Activated CD8-positive, alpha-beta memory T cell treated with anti-CD3 and anti-CD28 coated beads, Interleukin-2, amount 50 U/mL, for 48 hours (primary cell): ENCODE measurements at places on chromosomes 7 and 10.

GRCh38 chr7:116395141-116395791, 104.3 kb upstream of the CAV2 start:
- DNase-seq = no peak

GRCh38 chr10:120415709-120416330, 41.2 kb upstream of the PLPP4 start:
- DNase-seq = no peak

GRCh38 chr7:51645702-51646298, 329.2 kb upstream of the COBL start:
- no peak for DNase-seq

DNA sequence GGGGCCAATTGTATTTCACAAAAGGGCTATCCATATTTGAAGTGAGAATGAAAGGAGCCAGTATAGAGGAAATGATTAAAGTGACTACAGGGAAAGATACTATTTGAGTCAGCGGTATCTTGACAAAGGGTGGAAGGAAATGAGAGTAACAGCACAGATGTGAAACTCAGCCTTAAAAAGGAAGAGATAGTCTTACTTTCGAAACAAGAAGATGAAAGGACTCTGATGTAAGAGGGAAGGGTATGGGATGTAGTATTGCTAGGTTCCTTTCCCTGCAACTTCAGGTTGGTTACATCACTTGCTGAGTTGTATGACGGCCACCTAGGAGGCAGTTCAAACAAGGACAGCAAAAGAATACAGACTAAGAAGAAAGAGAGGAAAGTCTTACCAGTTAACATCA, 13.7 kb downstream of the CISD1 start:
- DNase-seq = no peak

GRCh38 chr10:49679480-49679893, at the start of gene C10orf53:
Gene C10orf53 (plus strand): TSS chr10:49679651. CDS start chr10:49679698, 47 bp downstream.
- peak; percentile 62 for DNase-seq

- no peak for DNase-seq
Measured at GRCh38 chr10:113540845-113541548, 11.9 kb upstream of the HABP2 start.

DNA sequence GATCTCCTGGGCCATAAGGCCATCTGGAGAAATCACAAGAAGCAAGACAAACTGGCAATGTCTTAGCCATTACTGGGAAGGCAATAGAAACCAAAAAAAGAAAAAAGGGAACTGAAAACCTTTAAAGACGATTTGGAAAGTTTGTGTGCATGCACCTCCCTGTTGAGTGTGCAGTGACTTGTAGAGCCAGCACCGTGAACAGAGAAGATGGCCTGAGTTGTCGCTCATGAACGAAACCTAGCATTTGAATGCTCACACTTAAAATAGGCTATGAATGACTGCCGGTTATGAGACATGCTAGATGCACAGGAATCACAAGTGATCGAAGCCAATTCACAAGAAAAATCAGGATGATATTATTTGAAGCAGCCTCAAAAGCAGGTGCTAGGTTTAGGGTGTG, 151.3 kb upstream of the ADO start:
- DNase-seq = no peak

DNA sequence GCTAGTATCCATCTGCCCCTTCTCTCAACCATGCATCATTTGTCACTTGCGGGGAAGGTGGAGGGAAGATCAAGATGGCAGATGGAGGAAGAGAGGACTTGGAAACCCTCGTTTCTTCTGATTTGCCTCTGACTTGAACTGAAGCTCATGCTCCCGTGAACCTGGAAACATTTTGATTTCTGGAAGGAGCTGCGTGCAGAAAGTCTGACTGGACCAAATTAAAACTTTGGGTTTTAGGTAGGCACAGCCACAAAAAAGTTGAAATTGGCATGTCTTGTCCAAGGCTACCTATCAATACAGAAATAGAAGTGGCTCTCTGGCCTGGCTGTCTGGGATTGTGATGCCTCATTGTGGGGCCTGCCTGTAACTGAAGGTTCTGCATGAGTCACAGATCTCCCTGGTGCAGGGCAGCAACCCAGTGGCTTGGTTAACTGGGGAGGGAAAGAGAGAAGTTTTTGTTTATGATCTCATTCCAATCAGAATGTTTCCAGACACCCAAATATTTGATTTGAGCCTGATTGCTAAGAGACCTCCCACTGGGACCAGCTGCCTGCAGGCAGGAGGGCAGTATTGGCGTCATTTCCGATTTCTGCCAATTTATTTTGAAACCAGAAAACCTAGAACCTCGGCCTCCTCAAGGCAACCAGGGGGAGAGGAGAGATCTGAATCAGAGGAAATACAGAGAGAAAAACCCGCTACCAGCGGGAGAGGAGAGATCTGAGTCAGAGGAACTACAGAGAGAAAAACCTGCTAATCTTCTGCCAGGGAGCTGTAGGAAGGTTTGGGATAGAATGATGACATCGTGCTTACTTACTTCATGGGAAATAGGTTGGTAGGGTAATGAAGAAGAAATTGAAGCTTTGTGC, 363.6 kb downstream of the ANKRD30A start:
- no peak for DNase-seq

DNA sequence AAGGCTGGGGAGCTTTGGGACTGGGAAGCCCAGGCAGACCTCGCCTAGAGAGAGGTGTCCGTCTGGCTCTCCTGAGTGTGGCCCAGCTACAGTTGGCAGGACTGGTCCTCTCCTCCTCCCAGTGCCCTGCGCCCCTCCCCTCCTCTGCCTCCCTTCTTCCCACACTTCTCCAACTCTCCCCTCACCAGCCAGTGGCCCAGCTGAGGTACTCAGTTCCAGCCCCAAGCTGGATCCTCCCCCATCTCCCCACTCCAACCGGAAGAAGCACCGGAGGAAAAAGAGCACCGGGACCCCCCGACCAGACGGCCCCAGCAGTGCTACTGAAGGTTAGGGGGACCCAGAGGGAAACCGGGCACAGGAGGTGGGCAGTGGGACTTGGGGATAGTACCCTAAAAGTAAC, 27.7 kb downstream of the GBX1 start:
- no peak for DNase-seq

- peak; percentile 100 for DNase-seq
Measured at GRCh38 chr7:74254129-74254857, at the start of gene RFC2. Gene RFC2 (minus strand): TSS chr7:74254399. CDS start chr7:74254383, 16 bp downstream.

GRCh38 chr10:70348228-70348850, 34.1 kb downstream of the LRRC20 start:
- DNase-seq = no peak

DNA sequence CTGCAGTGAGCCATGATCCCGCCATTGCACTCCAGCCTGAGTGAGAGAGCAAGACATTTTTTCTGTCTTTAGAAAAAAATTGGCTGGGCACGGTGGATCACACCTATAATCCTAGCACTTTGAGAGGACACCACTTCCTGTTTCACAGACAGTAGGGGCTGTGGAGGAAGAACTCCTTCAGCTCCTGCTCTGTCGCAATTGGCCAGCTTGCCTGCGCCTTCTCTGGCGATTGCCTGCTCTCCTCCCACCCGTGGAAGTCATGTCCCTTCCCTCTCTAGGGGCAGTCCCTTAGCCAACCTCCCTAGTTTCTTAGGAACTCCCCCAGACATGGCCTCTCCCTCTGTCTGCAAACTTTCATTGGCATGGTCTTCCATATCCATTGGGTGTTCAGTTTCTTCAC, 8.7 kb downstream of the PDSS1 start:
- no peak for DNase-seq

DNA sequence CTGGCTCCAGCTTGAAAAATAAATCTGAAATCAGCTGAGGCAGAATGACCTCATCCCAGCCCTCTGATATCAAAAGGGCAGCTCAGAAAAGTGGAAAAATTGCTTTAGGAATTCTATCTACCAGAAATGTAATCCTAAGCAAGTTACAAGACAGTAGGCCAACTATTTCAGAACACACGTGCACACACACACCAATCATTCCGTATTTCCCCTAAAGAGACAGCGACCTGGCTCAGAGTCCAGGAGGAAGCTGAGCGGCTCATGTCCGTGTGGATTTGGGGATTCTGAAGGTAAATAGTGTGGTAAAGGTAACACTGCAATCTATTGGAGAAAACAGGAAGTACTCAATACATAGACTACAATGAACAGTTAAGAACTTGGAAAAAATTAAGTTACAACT, 288.2 kb downstream of the CALN1 start:
- DNase-seq = no peak

- no peak for DNase-seq
Measured at GRCh38 chr7:132082394-132082793, 493.9 kb downstream of the PLXNA4 start.

GRCh38 chr10:101291331-101292193, 62.3 kb upstream of the LBX1 start:
- DNase-seq = peak; percentile 84

- DNase-seq = no peak
Measured at GRCh38 chr7:3821488-3821887, 520.4 kb downstream of the SDK1 start.

- no peak for DNase-seq
Measured at GRCh38 chr7:79823246-79823951, 311.2 kb upstream of the GNAI1 start.

GRCh38 chr7:47799524-47799923, 148.7 kb downstream of the PKD1L1 start:
- no peak for DNase-seq

- no peak for DNase-seq
Measured at GRCh38 chr7:50214126-50214670, 90.3 kb upstream of the IKZF1 start.

GRCh38 chr10:47038881-47039561, 127.8 kb downstream of the PTPN20 start:
- DNase-seq = no peak

DNA sequence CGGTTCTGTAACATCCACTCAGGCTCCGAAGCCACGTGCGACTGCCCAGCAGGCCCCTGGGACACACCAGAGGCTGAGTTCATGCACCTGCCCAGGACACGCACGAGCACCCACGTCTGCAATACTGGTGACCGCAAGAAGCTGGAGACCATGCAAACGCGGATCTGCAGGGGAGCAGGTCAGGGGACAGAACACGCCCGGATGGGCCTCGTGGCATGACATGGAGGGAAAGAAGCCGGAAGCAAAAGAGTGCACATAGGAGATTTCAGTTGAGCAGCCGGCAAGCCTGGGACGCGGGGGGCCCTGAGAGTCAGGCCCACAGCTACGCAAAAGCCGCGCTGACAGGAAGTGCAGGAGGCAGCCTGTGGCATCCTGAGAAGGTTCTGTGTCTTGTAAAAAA, 73.7 kb downstream of the FOXL3 start:
- no peak for DNase-seq

GRCh38 chr10:61634746-61635145, 28.0 kb upstream of the CABCOCO1 start:
- no peak for DNase-seq

DNA sequence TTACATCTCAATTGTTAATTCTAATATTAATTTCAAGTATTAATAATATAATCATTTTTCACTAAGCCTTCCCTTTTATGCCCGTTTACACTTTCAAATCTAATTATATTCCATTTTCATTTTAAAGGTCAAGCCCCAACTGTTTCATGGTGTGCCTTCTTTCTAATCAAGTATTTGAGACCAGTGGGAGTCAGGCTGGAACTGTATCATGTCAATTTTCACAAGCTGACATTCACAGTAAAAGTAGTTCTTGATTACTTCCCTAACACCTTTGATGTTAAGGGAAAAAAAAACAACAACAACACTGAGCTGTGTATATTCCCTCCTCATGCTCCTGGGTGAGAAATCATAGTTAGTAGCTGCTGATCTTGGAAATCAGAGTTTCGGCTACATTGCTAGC, 38.1 kb downstream of the SFTPD start:
- DNase-seq = no peak

GRCh38 chr7:106620676-106621075, 40.3 kb downstream of the CCDC71L start:
- no peak for DNase-seq

GRCh38 chr7:103859709-103860108, 129.7 kb downstream of the RELN start:
- no peak for DNase-seq

DNA sequence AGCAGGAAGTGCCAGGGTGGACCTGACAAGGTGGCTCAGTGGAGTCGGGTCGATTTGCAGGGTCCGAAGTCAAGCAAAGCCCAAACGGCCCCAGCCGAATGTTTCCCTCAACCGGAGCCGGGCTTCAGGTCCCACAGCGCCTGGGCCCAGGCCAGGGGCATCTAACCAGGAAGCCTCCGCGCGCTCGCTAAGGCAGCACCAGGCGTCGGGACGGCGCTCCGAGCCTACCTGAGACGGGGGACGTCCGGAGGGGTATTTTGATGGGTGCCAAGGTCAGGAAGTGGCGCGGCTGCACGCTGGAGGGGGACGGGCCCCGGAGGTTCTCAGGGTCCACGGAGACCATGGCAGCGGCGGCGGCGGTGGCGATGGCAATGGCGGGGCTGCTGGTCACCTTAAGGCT, 51.5 kb downstream of the TCERG1L start:
- no peak for DNase-seq

DNA sequence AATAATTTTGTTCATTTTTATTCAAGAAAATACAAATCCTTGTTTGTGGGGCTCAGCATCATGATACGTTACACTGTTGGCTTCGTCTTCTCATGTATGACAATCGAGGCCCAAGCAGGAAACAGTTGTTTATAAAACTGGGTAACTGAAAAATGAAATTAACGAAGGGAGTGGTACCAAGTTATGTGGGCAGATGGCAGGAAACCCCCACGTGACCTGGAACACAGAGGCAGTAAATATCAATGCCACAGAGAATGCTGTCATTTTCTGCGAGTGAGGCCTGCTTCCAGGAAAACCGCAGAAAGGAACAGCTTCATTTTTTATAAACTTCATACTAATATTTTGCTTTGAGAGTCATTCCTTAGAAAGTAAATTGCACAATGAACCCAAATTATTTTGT, 201.0 kb upstream of the ADARB2 start:
- no peak for DNase-seq

DNA sequence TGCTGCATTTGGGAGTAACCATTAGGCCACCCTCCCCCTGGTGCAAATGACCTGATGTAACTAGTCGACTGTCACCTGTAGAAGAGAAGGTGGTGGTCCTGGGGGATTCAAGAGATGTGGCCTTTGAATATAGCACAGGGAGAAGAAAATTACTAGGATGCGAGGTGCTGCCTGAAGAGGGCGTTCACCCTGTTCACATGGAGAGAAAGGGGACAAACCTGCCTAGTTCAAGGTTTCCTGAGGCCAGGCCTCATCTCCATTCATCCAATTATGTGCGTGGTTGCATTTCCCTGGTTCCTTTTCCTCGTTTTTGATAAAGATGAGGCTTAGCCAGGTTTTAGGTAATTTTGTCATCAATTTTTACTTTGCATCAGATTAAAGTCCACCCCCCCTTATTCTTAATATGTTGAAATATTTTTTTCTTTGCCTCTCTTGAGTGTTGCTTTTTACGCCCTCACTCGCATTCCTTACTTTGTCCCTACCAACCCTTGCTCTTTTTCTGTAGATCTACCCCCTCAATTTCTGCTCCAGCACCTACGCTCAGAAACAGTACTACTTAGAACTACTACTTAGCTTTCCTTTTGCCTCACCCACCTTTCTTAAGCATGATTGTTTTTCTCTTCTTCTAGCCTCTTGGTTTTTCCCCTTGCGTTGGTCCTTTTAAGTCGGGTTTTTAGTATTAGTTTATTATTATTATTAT, 13.7 kb downstream of the CLCN1 start:
- no peak for DNase-seq

- no peak for DNase-seq
Measured at GRCh38 chr7:110941385-110941784, 149.5 kb upstream of the LRRN3 start.

- DNase-seq = no peak
Measured at GRCh38 chr10:102778781-102779180, 35.0 kb downstream of the WBP1L start.

- no peak for DNase-seq
Measured at GRCh38 chr7:69245646-69246045, 352.6 kb upstream of the AUTS2 start.
